NT2/D1 (cell line): ENCODE measurements at places on chromosomes 12 and 14.

DNA sequence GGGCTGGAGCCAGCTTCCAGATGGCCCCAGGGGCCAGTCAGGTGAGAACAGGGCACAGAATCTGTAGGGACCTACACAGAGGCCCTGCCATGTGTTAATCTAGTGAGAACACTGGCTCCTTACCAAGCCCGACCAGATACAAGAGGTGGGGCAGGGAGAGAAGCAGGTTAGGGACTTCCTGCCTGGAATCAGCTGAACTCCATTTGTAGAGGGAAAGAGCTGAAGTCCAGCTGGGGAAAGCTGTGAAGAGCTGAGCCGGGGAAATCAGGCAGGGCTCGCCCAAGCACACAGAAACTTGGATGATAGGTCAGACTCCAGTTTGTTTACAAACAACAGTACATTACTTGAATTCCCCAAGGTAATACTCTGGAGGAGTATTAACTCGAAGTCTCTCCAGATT lies 46.7 kb downstream of the PTGER2 start:
- no peak for DNase-seq

DNA sequence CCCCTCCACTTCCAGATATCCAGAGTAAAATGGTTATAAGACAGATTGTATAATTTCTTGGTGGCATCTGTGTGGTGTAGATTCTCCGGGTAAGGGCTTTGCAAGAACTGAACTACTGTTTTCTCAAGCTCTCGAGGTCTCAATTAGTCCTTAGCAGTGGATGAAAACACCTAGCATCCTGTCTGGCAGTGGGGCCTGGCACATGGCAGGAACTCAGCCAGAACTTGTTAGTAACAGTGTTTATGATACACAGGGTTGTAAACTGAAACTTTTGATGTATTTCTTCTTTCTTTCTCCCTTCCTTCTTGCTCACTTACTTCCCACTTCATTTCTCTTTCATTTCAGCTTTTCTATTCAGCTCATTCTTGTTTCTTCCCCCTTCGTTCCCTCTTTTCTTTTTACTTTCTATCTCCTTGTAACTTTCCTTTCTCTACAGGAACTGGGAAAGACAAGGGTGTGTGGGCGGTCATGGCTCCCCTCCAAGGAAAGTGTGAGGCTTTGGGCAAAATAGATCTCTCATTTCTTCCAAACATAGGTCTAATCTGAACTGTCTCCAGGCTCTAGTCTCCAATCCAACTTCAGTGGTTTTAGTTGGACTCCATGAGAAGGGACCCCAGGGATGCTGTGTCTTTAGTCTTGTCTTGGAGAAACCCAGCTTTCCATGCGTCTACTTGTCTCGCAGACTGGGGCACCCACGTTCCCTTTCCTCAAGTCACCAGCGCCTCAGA lies 159.7 kb downstream of the PAH start:
- DNase-seq, result no peak

- DNase-seq, result no peak
Measured at GRCh38 chr12:84117190-84117589, 795.4 kb downstream of the SLC6A15 start.

GRCh38 chr12:47885012-47885501 lies 19.7 kb downstream of the VDR start:
- no peak for DNase-seq

DNA sequence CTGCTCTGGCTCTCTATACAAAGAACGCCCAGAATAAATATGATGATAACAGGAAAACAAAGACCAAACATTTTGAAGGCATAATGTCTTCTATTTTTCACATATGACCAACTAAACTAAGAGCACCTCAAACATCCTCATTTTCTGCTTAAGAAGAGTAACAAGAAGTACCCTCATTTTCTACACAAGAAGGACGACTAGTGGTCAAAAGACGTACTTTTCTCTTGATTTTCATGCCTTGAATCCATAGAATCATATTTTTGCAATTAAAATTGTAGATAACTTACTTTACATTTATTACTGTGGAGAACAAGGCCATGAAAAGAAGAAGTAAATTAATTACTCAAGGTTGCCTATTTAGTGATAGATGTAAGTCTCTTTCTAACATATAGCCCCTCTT lies 358.6 kb downstream of the DUSP6 start:
- peak; percentile 33 for DNase-seq

DNA sequence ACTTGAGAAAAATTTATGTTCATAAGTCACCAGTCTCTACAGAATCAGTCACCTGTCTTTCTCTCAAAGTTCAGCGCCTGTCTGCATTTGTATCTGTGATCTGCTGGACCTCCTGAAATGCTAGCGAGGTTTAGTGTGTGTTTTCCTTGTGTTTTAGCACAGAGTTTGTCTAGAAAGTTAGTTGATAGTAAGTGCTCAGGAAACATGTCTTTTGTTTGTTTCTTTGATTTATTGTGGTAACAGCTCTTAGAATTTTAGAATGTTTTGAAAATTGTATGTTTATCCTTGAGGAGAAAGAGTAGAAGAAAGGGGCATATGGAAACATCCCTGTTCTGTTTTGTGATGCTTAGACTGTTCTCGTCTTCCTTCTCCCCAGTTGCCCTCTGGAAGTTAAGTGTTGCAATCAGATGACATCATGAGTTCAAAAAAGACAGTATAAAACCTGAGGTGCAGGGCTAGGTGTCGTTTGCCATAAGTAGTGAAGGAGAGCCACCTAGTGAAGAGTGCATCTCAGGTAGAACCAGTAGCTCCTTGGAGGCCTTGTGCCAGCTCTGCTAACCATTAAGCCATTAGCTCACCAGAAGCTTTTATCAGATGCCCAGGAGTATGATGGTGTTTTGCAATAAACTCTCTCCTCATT lies 44.8 kb downstream of the FBXW8 start:
- no peak for DNase-seq

- no peak for DNase-seq
Measured at GRCh38 chr12:23083267-23083666, 458.3 kb downstream of the ETNK1 start.

DNA sequence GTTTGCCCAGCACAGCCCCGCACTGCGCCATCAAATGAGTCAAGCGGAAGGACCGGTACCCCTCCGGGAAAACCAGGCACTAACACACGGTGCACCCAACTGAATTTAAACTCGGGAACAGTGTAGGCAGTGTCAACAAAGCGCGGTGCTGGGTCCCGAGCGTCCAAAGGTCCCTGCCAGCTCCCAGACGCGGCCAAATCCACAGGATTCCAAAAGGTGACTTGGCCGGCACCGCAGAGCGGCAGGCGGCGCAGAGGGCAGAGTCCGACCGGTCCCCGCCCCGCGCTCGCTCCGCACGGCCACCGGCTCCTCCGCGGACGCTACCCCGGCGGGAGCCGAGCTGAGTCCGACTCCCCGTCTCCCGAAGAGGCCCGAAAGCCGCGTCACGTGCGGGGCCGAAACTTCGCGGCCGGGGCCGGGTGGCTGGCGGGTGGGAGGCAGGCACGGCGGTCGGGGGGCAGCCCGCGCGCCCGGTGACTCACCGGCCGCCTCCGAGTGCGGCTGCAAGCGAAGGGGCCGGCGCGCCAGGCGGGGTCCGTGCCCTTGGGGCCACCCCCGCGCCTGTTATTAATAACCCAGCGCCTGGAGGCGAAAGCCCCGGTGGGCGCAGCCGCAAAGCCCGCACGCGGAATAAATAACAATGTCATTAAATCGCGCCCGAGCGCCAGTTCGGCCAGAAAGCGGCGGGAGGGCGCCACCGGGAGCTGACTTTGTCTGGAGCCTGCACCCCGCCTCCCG lies 863 bp downstream of the DENND5B start:
- DNase-seq, result peak; percentile 77

GRCh38 chr12:81987371-81987770 lies 228.2 kb upstream of the PPFIA2 start:
- DNase-seq, result no peak

DNA sequence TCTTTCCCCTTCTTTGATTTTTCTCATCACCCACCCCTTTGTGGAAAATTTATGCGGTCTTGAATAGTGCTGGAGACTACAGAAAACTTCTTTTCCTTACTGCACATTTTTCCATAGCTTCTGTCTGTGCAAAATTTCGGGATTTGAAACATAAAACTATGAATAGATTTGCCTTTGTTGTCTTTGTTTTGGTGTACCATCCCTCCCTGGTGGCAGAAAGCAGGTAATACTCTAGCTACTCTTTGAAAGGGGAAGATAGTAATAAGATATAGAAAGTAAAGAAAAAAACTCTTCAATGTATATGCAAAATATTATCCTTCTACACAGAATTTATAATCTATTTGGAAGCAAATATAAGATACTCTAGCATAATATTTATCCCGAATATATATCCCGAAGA lies 79.1 kb upstream of the LMO3 start:
- DNase-seq, result no peak

GRCh38 chr12:100624571-100624970 lies 51.1 kb downstream of the GAS2L3 start:
- DNase-seq, result no peak

- DNase-seq, result no peak
Measured at GRCh38 chr14:59634617-59635016, 58.0 kb upstream of the CCDC175 start.

GRCh38 chr12:81337886-81338285 lies 260.0 kb downstream of the ACSS3 start:
- no peak for DNase-seq

DNA sequence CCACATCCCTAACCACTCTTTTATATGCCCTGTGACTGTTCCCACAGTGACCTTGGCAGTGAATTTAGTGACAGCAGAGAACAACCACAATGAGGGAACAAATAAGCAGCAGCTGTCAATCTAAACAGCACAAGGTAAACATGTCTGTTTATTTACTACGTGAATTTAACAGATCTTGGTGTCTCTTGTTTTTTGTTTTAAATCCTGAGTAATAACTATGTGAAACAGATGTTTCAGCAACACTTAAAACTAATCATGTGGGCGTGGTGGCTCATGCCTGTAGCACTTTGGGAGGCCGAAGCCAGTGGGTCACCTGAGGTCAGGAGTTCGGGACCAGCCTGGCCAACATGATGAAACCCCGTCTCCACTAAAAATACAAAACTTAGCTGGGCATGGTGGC lies 17.0 kb upstream of the CFAP54 start:
- no peak for DNase-seq

DNA sequence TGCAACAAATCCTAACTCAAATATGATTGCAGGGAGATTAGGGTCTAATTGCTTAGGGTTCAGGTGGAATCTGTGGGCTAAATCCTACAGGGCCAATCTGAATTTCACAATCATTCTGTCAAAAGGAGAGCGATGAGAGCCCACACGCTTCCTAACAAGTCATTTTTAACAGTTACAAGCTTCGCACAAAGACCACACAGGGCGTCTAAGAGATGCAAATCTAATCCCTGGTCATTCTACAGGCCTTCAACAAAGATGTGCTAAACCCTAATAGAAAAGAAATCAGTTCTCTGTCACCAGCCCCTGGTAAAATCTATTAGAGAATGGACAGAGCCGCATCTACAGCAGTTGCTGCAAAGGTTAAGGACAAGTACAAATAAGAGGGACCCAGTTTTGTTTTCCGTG lies 15.3 kb downstream of the NKX2-1 start:
- DNase-seq, result no peak

DNA sequence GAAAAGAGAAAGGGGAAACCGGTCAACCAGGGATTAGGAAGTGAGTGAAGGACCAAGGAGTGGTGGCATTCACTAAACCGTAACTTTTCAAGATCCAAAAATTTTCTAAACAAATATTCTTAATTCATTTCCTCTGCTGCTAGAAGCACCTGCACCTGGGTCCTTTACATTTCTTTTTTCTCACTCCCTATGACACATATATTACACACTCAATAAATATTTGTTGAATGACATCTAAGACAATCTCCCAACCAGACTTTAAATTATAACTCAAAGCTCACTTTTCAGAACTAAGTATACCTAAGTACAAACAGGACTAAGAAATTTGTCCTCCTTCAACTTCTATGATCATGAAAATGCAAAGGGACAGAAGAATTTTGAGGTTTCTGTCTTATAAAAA lies 11.1 kb downstream of the TTC5 start:
- no peak for DNase-seq

DNA sequence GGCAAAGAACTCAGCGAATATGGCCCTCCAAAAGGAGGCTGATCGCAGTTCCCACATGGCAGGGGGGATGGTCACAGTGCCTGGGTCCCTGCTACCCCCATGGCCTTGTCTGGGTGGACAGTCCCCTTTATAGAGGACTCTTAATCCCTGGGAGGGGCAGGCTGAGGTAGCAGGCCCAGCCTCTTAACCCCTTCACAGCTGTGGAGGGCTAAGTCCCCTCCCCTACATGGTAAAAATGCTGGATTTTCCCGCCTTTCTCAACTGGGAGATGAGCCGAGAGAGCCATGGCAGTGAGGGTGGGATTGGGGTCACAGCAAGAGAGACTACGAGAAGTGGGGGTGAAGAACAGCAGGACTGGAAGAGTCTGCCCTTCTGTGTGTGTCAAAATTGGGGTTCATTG lies at the start of gene MIP:
Gene MIP, minus strand, starts transcription at position 101 of the 400 bp plus-strand sequence. Its CDS starts 44 bp downstream, at position 57.
- no peak for DNase-seq

- DNase-seq, result no peak
Measured at GRCh38 chr12:97886511-97887176, 424.0 kb downstream of the RMST start.

- no peak for DNase-seq
Measured at GRCh38 chr14:85728476-85729065, 198.6 kb downstream of the FLRT2 start.

DNA sequence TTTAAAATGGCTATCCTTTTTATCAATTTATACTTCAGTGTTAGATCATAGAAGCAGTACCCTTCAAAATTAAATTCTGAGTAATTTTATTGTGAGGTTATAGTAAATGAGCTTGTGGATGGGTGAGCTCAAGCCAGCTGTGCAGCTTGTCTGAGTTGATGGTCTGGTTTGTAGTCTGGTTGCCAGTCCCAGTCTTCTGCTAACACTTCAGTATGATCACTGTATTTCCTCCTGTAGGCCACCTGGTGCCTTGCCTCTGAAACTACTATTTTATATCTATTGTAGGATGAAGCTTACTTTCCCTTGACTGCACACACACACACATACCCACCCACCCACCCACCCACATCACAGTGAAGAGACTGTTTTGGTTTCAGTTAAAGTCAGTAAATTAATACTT lies 496.4 kb downstream of the PCNX1 start:
- no peak for DNase-seq

DNA sequence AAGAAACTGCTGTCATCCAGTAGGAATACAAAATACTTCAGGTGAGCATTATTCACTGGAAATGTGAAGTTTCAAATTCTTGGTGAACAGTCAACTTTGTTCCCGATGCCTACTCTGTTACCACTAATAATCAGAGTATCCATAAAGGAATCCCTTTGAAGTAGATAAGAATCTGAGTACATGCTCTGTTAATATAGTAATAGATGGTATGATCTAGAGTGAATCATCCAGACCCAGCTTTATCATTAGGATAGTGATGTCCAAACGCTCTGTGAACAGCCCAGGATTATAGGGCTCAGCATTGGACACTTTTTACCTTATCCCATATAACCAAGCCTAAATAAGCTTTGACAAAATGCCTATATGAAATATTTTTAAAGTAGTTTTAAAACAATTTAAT lies 33.3 kb downstream of the PPP2R3C start:
- no peak for DNase-seq
